Vagina (tissue), 2 donors: ENCODE measurements at places on chromosomes 3 and 15. TPM values are rescaled to one million over a fixed set of nuclear protein-coding genes. Genes with fewer than 3 reads are reported as not detected.
A peak's percentile ranks its signal among the peaks of the same experiment; 100 is the strongest.

The DUOXA1 gene
- 66.5 TPM for total RNA-seq

The VEPH1 gene
- total RNA-seq = 2.7 TPM

The LRTM1 gene
- total RNA-seq = not detected

The FURIN gene
- 47.6 TPM for total RNA-seq

The SV2B gene
- total RNA-seq = 3.2 TPM

The IRAK2 gene
- total RNA-seq = 10.6 TPM

The ECE2 gene
- total RNA-seq = 1.7 TPM

The SGO1 gene
- total RNA-seq = 10.8 TPM

The ROPN1 gene
- total RNA-seq = not detected

The PRR20G gene
- total RNA-seq = not detected

The CSTA gene
- total RNA-seq = 95.5 TPM

The GPR27 gene
- total RNA-seq = 1.2 TPM

The CFAP20DC gene
- total RNA-seq = 5.4 TPM

DNA sequence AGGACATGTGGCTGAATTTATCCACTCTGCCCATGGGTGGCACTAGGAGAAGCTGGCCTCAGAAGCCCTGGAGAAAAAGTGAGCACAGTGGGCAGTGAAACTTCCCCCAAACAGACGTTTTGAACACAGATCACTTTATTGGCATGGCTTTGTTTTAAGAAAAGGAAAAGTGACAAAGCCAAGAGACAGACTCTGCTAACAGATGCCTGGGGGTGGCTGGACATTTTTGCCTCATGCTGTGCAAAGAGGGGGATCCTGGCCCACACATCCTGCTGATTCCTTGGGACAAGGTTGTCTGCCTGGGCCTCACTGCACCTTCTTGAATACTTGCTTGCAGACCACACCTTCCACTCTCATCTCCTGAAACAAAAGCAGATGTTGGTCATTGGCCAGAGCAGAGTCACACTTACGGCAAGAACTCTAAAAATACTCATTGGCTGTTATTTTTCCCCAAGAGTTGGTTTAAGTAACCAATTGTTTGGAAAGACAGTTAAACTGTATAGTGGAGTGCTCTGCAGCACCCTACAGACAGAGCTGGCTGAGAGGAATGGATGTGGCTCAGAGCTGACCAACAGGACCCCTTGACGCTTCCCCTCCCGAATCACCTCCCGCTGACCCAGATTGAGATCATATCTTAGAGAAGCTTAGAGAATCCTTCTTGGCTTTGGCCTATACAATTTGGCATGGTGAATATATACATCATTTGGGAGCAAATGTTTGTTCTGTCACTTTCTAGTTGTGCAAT lies 22.0 kb downstream of the RBP1 start:
- DNase-seq = peak; percentile 22
- H3K4me1 ChIP-seq = no peaks in the 10 kb centered on the region
- H3K4me3 ChIP-seq = no peak overlapping the region
- H3K27ac ChIP-seq = no peak overlapping the region
- H3K27me3 ChIP-seq = no peaks in the 10 kb centered on the region
- H3K36me3 ChIP-seq = no peaks in the 10 kb centered on the region

- no peak for DNase-seq
- no peaks in the 10 kb centered on the region for H3K27me3 ChIP-seq
- H3K4me1 ChIP-seq = no peaks in the 10 kb centered on the region
Measured at GRCh38 chr15:27479296-27480140, 508.5 kb downstream of the GABRG3 start.

DNA sequence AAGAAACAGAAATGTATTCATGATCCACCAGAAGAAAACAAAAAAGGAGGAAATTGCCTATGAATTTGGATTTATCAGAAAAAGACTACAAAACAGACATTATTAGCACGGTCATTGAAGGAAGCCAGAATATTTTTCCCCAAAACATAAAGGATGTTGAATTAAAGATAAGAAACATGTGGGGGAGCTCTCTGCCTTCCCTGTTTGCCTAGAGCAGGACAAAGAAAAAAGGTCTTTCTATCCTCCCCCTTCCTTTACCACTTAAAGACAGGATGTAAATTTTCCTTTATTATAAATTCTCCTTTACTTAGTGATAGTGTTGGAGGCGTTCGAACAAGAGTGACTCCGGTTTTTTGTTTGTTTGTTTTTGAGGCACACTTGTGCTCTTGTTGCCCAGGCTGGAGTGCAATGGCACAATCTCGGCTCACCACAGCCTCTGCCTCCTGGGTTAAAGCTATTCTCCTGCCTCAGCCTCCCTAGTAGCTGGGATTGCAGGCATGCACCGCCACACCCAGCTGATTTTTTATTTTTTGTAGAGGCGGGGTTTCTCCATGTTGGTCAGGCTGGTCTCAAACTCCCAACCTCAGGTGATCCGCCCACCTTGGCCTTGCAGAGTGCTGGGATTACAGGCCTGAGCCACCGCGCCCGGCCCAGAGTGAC lies 14.9 kb upstream of the RPN1 start:
- no peak for DNase-seq
- no peaks in the 10 kb centered on the region for H3K36me3 ChIP-seq
- H3K27me3 ChIP-seq = no peaks in the 10 kb centered on the region
- no peaks in the 10 kb centered on the region for H3K4me1 ChIP-seq
- H3K4me3 ChIP-seq = no peak overlapping the region

DNA sequence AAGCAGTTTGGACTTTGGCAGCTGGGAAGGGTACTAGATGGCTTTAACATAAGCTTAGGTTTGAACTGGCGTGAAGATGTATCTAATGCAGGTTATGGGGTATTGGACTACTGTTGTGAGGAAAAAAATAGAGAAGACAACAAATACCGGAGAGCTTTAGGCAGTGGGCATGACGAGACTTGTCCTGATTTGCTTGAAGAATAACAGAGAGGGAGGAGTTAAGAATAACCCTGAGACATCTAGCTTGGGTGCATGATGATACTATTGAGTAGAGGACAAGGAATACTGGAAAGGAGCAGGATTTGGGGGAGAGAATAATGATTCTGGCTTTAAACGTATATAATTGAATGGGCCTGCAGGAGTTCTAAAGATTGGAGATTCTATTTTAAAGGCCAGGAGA lies 249.5 kb upstream of the AZI2 start:
- no peak for DNase-seq
- H3K27ac ChIP-seq = no peak overlapping the region
- H3K36me3 ChIP-seq = no peaks in the 10 kb centered on the region
- no peaks in the 10 kb centered on the region for H3K4me1 ChIP-seq
- no peaks in the 10 kb centered on the region for H3K27me3 ChIP-seq
- no peak overlapping the region for H3K4me3 ChIP-seq

GRCh38 chr3:43000387-43000786 lies 21.3 kb downstream of the GASK1A start:
- H3K4me1 ChIP-seq = peaks cover 26% of the 10 kb centered on the region
- peak overlapping the region; percentile 78 for H3K27ac ChIP-seq
- H3K27me3 ChIP-seq = no peaks in the 10 kb centered on the region
- no peak for DNase-seq
- H3K4me3 ChIP-seq = no peak overlapping the region
- H3K36me3 ChIP-seq = no peaks in the 10 kb centered on the region

DNA sequence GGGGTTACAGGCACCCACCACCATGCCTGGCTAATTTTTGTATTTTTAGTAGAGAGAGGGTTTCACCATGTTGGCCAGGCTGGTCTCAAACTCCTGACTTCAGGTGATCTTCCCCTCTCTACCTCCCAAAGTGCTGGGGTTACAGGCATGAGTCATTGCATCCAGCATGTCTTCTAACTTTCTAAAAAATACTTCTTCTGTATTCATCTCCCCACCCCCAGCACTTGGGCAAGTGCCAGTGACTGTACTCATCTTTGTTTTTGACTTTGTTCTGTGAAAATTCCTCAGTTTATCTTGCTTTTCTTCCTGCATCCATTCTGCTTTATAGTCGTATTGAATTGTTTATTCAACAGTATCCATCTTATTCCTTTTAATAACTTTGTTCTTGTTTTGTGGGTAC lies 47.6 kb downstream of the ARIH1 start:
- no peaks in the 10 kb centered on the region for H3K27me3 ChIP-seq
- DNase-seq = no peak
- H3K36me3 ChIP-seq = peaks cover 4% of the 10 kb centered on the region

- no peak overlapping the region for H3K4me3 ChIP-seq
- H3K27ac ChIP-seq = no peak overlapping the region
- DNase-seq = no peak
- no peaks in the 10 kb centered on the region for H3K4me1 ChIP-seq
- H3K36me3 ChIP-seq = no peaks in the 10 kb centered on the region
Measured at GRCh38 chr3:98058244-98058960, 23.3 kb upstream of the GABRR3 start.

GRCh38 chr3:130757611-130758150 lies 11.1 kb upstream of the PIK3R4 start:
- no peaks in the 10 kb centered on the region for H3K27me3 ChIP-seq
- no peak for DNase-seq
- H3K27ac ChIP-seq = no peak overlapping the region
- H3K36me3 ChIP-seq = no peaks in the 10 kb centered on the region
- H3K4me3 ChIP-seq = no peak overlapping the region
- H3K4me1 ChIP-seq = no peaks in the 10 kb centered on the region

- H3K36me3 ChIP-seq = no peaks in the 10 kb centered on the region
- no peak overlapping the region for H3K27ac ChIP-seq
- DNase-seq = peak; percentile 72
- H3K4me1 ChIP-seq = no peaks in the 10 kb centered on the region
- no peaks in the 10 kb centered on the region for H3K27me3 ChIP-seq
Measured at GRCh38 chr3:49158792-49159191, 7.3 kb downstream of the CCDC71 start.

DNA sequence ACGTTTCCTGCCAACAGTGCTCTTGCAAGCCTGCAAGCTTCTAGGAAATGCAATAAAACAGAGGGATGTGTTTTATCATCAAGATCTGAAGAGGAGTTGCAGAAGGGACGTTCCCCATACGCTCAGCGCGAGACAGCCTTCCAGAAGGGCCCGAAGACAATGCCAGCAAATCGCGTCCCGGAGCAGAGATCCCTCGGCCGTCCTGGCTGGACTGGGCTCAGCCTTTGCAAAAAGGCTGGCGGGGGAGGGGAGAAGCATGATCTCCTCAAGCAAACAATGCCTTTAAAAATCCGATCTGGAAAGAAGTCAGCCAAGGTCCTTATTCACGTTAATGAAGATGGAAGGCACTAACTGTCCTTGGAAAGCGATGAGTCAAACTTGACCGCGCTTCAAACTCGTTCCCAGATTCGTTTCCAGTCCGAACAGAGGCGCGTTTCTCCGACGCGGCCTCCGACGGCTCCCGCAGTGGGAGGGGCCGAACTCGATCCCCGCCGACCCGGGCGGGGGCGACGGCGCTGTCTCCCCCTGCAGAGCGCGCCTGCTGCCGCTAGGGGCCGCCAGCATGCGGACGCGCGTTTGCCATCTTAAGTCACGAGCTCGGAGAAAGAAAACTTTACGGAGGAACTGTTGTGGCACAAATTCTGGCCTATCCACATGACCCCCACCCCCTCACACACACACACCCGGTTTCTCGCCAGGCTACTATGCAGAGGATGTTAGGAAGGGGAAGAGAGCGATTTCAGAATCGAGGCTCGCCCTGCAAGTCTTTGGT lies 5.5 kb downstream of the BCL6 start:
- no peaks in the 10 kb centered on the region for H3K27me3 ChIP-seq
- peaks cover under 1% of the 10 kb centered on the region for H3K36me3 ChIP-seq
- peak; percentile 98 for DNase-seq
- peak overlapping the region; percentile 99 for H3K27ac ChIP-seq

GRCh38 chr3:125403789-125404188 lies 28.7 kb upstream of the ZNF148 start:
- no peaks in the 10 kb centered on the region for H3K4me1 ChIP-seq
- DNase-seq = no peak
- no peak overlapping the region for H3K27ac ChIP-seq
- H3K27me3 ChIP-seq = no peaks in the 10 kb centered on the region
- H3K36me3 ChIP-seq = no peaks in the 10 kb centered on the region

- H3K27me3 ChIP-seq = no peaks in the 10 kb centered on the region
- no peak overlapping the region for H3K27ac ChIP-seq
- no peak overlapping the region for H3K4me3 ChIP-seq
Measured at GRCh38 chr3:134299185-134299887, 48.7 kb upstream of the RYK start.

DNA sequence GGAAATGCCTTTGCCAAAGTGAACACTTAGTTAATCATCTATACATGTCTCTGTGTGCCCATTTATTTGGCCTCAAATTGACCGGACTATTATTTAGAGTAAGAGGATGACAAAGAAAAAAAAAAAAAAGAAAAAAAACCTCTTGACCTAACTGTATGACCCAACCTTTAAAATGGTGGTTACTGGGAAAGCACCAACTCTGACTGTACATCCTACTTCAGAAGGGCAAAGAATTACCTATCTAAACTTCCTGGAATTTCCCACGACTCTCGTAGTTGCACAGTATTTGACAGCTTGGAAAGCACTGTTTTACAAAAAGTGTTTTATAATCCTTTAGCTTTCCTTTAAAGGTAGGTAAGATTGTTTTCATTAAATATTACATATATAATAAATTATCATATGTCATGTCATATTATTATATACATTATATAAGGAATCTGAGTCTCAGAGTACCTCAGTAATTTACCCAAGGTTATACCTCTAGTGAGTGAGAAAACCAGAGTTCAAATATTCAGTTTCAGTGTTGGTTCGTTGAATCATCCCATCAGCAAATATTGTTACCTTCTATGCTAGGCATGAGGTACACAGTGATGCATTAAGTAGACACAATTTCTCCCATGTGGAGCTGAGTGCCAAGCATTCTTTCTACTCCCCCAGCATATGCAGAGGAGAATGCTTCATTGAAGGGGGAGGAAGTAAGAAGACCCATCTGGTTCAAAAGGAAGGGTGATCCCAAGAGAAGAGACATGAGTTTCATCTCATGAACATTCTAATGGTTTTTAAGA lies 5.0 kb downstream of the BCL2A1 start:
- H3K36me3 ChIP-seq = no peaks in the 10 kb centered on the region
- no peaks in the 10 kb centered on the region for H3K27me3 ChIP-seq
- no peaks in the 10 kb centered on the region for H3K4me1 ChIP-seq
- H3K4me3 ChIP-seq = no peak overlapping the region
- no peak overlapping the region for H3K27ac ChIP-seq
- no peak for DNase-seq

DNA sequence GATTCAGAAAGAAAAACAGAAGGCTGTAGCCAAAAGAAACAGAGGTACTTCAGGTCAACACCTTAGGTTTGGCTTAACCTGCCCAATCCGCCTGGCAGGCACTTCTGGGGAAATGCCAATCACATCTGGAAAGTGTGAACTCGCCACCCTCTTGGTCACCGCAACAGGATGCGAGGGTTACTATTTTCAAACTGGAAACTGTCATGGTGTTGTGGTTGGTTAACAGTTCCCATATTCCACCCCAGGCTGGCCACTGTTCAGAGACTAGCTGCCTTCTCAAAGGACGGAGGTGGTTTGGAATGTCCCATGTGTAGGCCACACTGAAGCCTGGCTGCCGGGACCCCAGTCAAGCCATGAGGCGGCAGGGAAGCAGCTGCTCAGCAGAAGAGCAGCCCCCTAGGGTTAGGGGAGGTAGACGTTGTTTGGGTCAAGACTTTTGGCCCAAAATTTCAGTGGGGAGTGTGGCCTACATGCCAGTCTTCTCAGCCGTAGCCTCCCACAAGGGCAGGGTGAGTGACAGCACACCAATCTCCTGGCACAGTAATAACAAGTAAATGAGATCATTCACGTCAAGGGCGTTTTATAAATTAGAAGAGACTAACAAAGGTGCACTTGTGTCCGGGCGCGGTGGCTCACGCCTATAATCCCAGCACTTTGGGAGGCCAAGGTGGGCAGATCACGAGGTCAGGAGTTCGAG lies 54.6 kb downstream of the UMPS start:
- H3K4me1 ChIP-seq = peaks cover 60% of the 10 kb centered on the region
- H3K4me3 ChIP-seq = no peak overlapping the region
- H3K27ac ChIP-seq = peak overlapping the region; percentile 84
- H3K27me3 ChIP-seq = no peaks in the 10 kb centered on the region
- no peaks in the 10 kb centered on the region for H3K36me3 ChIP-seq
